Regular cardiac myocyte (primary cell): ENCODE measurements at places on chromosomes 2 and 18. TPM values are rescaled to one million over a fixed set of nuclear protein-coding genes. Genes with fewer than 3 reads are reported as not detected.

IL1A gene
- 8.2 and 15.5 TPM in 2 replicates for total RNA-seq

SPP2 gene
- total RNA-seq: not detected in 2 replicates

CNGA3 gene
- total RNA-seq: not detected in 2 replicates

OXER1 gene
- total RNA-seq: not detected in 2 replicates

SCYGR8 gene
- not detected in 2 replicates for total RNA-seq

CD207 gene
- total RNA-seq: not detected in 2 replicates

NYAP2 gene
- not detected in 2 replicates for total RNA-seq

KCNK3 gene
- 0.38 and 2.0 TPM in 2 replicates for total RNA-seq
